T follicular helper cell (primary cell): ENCODE measurements at places on chromosomes 11 and 22.

- no peak for DNase-seq
These were observed 13.1 kb upstream of the SLC16A8 start for GRCh38 chr22:38097058-38097457.

DNA sequence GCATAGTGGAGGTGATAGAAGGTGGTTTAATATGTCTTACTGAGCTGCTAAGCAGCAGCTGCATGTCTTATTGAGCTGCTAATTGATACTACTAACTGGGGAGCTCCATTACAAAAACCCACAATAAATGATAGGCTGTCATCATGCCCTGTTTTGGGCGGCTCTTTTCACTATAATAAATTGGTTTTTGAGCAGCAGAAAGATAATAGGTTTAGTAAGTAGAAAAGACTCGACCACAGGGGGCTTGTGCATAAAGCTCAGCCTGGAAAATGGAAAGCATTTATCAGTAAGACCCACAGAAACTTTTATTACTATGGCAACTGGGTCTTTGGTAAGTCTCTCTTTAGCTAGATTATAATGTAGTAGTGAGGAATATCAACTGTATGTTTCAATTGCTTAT lies 117.6 kb downstream of the LDLRAD3 start:
- DNase-seq, result no peak

DNA sequence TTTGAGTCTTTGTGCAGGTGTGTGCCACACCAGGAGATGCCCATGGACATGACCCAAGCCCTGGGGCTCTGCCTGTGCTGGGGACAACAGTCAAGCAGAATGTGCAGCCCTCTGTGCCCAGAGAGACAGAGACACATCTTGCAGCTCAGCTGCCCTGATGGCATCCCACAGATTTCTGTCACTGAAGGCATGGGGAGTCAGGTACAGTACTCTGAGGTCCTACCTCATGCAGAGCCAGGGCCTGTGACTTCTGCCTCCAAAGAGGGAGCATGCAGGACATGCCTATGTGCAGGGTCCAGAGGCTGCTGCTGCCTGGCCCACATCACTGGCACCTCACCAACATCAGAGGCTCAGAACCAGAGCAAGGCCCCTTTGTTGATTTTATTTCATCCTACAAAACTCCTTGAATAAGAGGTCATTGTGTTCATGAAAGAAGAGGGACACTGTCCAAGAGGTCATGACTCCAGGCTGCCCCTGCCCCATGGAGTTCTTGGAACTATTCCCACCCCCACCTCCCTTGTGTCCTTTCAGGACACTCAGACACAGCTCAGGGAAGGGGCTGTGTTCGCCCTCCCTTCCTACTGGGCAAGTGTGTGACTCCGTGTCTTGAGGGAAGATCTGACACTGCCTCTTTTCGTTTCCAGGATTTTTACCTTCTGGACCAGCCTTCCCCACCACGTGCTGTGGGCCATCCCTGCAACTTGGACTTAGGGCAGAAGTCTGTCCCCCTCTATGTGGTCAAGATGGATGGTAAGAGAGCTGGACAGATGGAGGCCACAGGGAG lies 62.3 kb downstream of the BTG4 start:
- DNase-seq, result no peak

- no peak for DNase-seq
These were observed 17.7 kb downstream of the PHLDB1 start for GRCh38 chr11:118625036-118625690.

DNA sequence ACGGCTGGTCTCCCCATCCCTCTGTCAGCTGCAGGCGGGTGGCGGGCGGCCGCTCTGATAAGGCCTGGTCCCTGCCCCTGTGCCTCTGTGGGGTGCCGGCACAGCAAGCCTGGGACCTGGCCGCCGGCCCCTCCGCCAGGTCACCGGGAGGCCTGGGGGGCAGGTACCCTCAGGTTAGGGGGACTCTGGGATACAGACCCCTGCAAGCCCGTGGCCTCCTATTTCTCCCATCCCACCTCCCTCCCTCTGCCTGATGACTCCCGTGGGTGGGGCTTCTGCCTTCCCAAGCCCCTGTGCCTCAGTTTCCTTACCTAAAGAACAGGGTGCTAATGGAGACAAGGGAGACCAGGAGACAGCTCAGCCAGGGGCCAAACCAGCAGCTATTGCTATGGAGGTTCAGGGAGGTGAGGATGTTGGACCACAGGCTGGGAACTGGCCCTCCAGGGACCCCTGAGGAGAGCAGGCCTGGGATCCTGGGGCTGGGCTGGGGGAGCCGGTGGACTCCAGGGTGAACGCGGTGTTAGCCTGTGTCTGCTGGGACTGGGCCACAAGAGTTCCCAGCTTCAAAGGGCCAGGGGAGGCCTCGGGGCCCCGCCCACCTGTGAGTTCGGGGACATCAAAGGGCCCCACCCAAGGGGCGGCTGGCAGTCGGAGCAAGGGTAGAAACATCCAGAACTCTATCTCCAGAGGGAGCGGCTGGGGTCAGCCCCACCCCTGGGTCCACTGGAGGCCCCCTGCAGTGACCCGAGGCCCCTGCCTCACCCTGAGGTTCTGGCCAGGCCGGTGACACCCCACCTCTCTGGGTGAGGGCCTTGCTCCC lies 32.0 kb upstream of the TH start:
- DNase-seq, result no peak

DNA sequence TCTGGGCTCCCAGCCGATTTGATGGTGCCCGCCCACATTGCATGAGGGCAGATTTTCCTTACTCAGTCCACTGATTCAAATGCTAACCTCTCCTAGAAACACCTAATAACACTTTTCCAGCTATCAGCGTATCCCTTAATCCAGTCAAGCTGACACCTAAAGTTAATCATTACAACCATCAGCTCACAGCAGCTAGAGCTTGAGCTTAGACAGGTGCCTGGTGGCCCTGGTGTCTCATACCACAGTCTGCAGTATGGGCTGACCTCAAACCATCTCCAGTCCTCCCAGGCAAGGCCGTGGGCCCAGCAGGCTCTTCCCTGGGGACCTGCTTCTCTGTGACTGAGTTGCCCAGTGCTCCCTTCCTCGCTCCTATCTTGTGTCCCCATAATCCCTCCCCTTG lies 174.4 kb upstream of the NECTIN1 start:
- DNase-seq, result no peak

GRCh38 chr11:6568191-6568918 lies 35.1 kb downstream of the RRP8 start:
- no peak for DNase-seq

GRCh38 chr11:76732643-76733042 lies 50.5 kb upstream of the TSKU start:
- no peak for DNase-seq

- no peak for DNase-seq
These were observed 23.4 kb upstream of the PPARA start for GRCh38 chr22:46126853-46127385.

DNA sequence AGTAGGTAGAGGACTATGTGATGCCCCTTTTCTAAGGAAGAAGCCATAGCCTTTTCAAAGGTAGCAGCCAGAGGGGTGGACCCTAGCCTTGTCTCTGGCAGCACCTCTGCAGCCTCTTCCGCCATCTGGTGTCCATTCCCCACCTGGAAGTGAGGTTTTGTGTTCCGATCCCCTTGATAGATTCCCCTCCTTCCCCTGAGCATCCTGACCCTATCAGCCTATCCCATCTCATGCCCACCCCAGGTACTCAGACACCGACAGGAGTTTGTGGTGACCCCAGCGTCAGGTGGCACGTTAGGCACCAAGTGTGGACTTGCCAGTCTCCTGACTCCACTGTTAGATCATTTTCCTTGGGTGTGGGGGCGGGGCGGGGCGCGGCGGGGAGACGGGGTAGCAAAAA lies 398 bp upstream of the FAM89B start:
- no peak for DNase-seq

GRCh38 chr22:25399649-25400151 lies 164.8 kb upstream of the GRK3 start:
- DNase-seq, result no peak

- DNase-seq, result no peak
These were observed 26.6 kb upstream of the LMO1 start for GRCh38 chr11:8290081-8290810.

- no peak for DNase-seq
These were observed 127.8 kb downstream of the TEAD1 start for GRCh38 chr11:12801976-12802375.

DNA sequence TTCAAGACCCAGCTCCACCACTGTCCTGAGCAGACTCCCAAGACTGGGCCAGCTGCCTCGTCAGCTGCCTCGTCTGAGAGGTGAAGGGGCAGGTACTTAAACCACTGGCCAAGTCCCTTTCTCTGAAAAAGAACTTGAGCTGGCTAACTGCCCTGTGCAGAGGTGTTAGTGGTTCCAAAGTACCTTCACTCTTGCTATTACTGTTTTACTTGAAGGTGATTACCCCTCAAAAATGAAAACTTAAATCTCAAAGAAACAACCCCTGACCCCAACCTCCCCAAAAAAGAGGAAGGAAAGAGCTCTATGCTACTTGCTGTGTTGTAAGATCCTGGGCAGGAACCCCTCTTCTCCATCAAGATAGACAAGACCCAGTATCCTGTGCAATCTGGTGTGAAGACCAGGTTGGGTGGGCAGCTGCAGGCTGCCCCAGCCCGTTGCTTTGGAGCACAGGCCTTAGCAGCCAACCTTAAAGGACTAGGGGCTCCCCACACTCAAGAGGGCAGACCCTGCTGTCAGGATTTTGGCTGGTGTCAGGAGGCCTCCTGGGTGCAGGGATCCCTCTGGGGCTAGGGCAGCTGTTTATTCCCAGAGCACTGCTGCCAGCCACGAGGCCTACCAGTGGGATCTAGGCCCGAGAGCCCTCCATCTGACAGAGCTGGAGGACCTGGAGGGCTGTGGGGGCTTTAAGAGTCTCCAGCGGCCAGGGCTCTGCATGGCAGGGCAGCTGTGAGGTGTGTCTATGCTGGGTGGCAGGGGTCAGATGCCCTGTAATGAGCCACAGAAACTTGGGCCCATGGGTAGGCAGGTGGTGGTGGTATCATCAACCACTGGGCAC lies 13.0 kb downstream of the GUCD1 start:
- no peak for DNase-seq

DNA sequence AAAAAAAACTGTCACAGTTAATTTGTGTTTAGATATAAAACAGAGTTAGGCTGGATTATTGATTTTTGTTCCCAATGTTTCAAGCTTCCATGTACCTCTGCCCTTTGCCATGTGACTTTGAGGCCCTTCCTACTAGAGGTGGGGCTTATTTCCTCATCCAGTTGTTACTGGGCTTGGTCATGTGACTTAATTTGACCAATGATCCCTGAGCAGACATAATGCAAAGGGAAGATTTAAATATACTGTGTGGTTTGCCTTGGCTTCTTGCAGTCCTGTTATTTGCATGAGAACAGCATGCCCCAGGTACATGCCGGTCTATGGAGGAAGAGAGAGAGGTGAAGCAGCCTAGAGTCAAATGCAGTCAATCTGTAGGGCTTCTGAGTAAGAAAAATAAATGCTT lies 347.0 kb downstream of the MIAT start:
- DNase-seq, result no peak

GRCh38 chr11:93288767-93289166 lies 41.8 kb upstream of the DEUP1 start:
- no peak for DNase-seq

GRCh38 chr22:17906978-17907747 lies 117.2 kb downstream of the MICAL3 start:
- no peak for DNase-seq

GRCh38 chr11:29260939-29261705 lies 755.7 kb downstream of the KCNA4 start:
- DNase-seq, result no peak

- no peak for DNase-seq
These were observed 109.6 kb downstream of the SCN3B start for GRCh38 chr11:123544631-123545375.

DNA sequence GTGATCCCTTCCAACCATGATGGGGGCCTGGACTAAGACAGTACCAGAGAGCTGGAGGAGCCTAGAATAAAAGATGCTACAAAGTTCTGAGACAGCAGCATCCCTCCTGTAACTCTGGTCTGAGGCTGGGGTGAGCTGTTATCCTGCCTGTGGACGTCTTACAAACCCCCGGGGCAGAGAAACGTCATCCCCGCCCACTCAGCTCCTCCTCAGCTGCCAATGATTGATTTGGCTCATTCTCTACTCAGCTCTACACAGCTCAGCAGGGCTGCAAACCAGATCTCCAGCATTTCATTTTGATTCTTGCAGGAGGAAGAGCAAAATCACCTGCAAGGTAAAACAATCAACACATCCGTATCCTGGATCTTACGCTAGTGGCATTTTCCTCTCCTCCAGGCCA lies 55.5 kb downstream of the CSNK2A3 start:
- no peak for DNase-seq

GRCh38 chr11:19766206-19766605 lies 53.6 kb downstream of the NAV2 start:
- no peak for DNase-seq

DNA sequence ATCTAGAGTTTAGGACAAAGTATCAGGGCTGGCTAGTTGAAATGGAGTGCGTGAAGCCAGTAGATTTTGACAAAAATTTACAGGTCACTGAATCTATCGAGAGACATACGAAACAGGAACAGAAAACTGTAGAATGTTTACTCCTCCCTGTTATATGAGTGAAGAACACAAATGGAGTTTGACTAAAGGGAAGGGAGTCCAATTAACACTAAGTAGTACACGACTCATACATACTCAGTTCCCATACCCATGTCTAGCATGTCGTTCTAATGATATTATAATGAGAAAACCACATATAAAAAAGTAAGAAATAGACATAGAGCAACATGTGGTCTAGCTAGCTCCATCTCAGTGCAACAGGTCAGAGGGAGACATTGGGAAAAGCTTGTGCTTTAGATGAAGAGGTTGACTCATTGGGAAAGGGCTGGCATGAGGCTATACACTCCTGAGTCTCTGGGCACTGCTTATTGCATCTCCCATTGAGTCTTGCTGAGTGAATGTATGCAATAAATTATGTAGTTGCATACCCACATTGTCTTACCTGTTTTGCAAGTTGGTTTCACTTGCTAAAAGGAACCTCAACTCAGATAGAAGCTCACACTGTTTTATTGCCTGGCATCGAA lies 43.5 kb downstream of the CD44 start:
- DNase-seq, result no peak

DNA sequence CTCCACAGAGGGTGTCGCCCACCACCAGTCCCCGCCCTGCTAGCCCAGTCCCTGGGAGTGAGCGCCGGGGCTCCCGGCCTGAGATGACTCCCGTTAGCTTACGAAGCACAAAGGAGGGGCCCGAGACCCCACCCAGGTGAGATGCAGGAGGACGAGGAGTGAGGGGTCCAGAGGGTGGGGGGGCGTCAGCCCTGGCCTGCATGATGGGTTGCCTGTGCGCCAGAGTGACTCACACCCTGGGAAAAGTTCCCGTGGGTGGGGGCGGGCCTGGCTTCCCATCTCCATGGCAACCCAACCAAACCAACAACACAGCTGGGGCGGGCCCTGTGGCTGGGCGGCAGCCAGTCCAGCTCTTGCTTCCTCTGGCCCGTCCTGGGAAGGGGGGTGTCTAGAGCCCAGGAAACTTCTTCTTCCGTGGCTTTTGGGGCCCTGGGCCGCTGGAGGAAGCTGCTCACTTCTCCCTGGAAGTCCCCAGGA lies 4.5 kb downstream of the GAS2L1 start:
- peak; percentile 19 for DNase-seq

DNA sequence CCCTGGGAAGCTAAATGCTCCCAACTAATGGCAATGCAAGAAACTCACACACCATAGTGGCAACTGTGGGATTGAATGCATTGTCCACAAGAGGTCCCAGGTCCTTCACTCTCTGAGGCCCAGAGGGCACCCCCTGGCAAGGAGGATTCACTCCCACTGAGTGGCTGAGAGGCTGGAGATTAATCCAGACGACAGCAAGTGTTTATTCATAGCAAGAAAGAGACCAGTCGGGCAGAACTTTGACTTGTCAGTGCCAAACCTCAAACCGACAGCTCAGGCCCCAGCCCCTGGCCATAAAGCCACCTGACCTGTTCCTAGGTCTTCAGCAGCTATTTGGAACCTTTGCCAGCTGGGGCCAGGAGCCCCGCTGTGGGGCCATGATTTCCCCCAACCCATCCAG lies 54.5 kb upstream of the MPEG1 start:
- DNase-seq, result no peak
